ENCODE measurements at places on chromosomes 6 and 20.

DNA sequence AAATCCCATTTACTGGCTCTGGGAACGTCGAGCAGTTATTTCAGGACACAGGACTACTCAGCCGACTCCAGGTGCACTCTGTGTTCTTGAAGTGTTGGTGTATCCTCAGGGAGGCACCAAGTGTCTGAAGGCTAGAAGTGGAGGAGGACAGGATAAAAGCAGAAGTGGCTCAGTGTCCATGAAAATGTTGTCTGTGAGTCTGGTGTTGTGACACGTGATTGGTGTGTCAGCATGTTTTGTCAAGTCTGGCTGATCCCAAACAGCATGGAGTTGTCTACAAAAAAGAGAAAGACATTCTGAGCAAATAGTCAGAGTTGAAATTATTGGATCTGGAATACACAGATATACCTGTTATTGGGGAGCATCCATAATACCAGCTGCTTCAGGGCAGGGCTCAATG, 30.3 kb downstream of the SCGN start:
- no peak for DNase-seq

- DNase-seq = peak; percentile 70
Observed at GRCh38 chr6:71287038-71287437, 1.6 kb upstream of the OGFRL1 start.

GRCh38 chr20:34300809-34301586, 2.2 kb downstream of the AHCY start:
- no peak for DNase-seq

GRCh38 chr20:50885781-50886180, 45.5 kb downstream of the ADNP start:
- no peak for DNase-seq

DNA sequence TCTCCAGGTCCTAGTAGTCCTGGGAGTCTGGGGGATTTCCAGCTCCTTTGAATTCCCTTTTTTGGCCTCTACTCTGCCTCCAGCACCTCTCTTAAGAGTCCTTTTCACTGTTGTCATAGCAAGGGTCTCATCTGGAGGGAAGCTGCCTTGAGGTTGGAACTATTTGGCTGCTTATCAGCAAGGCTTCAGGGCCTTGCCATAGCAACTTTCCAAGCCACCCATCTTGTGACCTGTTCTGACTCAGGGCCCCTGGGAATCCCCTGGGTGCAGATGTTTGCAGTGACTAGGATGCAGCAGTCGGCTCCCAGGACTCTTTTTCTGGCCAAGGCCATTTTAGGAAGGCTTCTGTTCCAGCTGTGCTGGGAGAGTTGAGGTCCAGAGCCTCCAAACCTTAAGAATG, 12.4 kb downstream of the PKIG start:
- DNase-seq = no peak

- no peak for DNase-seq
Observed at GRCh38 chr6:3888153-3888957, 39.2 kb downstream of the FAM50B start.

DNA sequence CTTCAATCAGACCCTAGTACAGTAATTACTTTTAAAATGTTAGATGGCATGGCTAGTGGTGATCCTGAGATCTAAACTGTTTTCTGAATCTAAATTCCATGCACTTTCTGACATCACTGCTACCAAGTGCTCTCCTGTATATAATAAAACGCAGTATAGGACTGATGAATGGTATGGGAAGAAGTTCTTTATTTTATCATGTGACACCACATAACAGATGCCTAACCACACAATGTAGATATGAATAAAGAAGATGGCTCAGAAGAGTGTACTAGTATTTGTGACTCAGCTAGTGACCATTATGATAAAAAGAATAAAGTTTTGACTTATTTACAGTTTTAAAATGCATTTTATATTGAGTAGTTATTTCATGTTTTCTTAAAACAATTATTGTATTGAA, 8.5 kb downstream of the NDUFAF4 start:
- DNase-seq = no peak

DNA sequence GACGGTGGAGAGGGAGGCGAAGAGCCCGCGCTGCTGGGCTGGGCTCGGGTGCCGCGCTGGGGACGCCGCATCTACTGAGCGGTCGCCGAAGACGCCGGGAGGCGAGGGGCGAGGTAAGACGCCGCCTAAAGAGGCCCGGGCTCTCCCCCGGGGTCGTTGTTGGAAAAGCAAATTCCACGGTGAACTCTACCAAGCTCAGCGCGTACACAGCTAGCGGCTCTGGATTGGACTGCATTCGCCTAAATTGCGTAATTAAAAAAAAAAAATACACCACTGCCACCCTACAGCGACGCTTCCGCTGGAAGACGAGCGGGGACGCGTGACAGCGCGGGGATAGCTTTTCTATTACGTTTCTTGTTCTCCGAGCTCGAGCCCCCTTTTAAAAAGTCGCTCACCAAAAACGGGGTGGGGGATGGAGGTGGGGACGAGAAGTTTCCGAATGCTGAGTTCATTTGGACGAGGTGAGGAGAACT, 92.0 kb upstream of the PRDM1 start:
- DNase-seq = no peak

- no peak for DNase-seq
Observed at GRCh38 chr20:6038256-6038655, 15.6 kb downstream of the LRRN4 start.

DNA sequence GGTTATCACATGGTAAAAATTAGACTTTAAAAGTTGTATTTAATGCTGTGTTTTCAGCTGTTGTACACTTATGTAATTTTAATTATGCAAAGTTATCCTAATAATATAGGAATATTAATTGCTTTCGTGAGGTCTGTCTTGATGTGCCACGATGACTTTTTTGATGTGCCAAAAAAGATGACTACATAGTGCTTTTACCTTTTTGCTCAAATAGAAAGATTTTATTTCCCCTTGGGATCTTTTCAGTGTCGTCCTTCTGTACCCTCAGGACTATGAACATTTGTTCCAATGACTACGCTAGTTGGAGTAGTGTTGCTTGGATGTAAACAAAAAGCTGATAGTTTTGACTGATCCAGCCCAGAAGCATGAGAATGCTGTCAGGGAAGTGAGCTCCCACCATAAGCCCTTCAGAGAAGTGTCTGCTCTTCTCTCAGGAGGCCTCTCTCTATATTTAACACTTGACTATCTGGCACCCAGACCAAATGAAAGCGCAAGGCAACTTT, 1.2 kb upstream of the CD164 start:
- no peak for DNase-seq

DNA sequence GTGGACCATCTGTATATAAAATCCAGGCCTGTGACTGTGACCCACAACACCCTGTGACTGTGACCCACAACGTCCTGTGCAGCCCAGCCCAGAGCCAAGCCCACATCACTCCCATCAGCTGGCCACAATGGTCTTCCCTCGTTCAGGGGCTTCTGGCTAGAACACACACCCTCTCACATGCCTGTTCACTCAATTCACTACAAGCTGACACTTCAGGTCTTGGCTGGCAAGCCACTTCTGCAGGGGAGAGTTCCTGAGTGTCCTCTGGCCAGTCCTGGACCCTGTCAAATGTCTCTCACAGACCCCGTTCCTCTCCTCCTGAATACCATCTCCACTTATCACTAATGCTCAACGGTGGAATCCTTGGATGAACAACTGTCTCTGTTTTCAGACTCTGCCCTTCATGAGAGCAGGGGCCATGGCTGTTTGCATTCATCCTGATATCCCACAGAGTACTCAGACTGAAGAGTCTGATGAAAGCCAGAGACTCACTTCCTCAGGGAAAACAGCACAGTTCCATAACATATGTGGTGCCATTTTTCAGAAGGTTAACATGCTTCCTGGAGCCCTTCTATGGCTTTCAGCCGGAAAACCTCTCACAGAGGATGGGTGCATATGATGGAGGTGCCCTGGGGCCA, 56.0 kb downstream of the MYH7B start:
- no peak for DNase-seq

All from NCI-H524 (cell line).